NCI-H2171 (cell line): ENCODE measurements at places on chromosomes 6 and 20.

DNA sequence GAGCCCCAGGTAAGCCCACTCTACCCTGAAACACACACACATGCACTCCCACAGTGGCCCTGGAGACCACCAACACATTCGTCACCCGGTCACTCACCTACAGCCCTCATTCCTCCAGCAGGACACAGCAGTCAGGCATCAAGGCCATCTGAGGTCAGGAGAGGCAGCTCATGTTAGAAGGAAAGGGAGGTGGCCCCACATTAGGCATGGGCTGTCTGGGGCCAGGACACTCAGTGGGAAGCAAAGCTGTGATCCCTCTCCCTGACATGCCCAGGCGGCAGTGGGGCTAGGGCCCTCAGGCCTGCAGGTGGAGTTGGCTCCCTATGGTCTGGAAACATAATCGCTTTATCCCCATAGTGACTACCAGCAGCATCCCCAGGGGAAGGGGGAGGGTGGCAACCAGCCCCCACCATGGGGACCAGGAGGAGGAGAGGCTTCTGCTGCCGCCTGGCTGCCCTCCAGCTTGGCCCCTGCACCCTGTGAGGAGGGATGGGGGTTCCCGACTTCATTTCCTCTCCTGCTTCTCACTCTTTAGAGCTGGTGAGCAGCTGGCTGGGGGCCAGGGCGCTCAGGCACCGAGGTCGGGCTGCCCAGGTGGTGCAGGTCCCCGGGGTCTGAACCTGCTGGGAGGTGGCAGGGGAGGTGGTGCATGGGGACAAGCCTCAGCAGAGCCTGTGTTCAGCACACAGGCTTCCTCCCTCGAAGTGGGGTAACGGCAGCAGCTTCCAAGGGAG is 76.6 kb upstream of the CST7 start:
- peak; percentile 100 for DNase-seq

DNA sequence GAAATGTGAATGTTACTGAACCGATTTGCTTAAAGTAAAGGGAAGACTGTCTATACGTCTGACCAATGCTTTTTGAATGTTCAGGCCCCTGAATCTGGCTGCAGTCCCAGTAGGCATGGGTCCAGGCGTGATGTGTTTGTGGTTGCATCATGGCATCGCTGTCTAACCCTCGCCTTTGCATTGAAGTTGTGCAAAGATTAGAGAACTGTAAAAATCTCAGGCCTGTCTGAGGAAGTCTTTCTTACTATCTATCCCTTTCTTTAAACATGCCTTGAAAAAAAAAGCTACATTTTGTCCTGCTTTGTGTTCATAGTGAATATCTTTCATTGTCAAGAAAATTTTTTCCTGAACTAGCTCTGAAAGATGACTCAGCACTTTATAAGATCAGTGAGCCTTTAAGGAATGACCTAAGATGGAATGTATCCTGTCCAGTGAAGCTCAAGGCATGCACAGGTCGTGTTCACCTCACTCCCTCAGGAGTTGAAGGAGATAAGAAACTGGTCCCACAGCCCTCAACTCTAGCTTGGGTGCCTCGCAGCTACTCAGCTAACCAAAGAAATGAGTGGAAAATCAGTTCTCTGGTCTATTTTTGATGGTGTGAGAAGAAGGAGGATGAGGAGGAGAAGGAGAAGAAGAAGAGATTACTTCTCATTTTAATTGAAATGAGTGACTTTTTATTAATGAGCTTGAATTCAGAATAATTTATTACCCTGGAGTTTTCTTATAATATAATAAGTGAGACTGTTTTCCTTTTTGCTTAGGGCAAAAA is 48.6 kb downstream of the TPD52L1 start:
- no peak for DNase-seq

DNA sequence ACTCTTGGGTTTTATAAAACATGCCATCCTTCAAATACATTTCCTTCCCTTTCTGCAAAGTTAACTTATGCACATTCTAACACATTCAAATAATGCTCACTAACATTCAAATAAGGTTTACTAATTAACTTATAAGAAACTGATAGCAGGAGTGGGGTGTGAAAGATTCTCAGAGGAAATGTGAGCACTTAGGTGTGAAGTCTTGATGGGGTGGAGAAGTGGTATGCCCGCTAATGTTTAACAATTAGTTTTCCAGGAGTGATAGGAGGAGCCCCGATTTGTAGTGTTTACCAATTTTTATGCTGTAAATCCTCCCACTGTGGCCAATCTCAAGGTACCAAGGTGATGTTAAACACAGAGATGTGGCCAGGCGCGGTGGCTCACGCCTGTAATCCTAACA is 18.3 kb upstream of the DSN1 start:
- DNase-seq: no peak

DNA sequence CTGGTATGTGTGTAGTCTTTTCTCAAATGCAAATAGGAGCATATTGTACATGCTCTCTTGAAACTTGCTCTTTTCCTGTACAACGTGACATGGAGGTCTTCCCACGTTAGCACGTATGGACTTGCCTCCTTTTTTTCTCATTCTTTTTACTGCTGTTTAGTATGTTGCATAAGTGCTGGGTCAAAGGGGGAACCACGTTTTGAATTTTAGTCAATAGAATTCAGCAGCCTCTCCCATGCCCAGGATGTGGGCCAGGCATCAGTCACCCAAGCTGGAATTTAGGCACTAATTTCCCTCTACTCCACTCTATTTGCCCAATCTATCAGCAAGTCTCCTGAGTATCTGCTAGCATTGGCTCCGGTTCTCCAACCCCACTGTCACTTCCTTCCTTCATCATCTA is 41.5 kb upstream of the RNF24 start:
- DNase-seq: no peak

DNA sequence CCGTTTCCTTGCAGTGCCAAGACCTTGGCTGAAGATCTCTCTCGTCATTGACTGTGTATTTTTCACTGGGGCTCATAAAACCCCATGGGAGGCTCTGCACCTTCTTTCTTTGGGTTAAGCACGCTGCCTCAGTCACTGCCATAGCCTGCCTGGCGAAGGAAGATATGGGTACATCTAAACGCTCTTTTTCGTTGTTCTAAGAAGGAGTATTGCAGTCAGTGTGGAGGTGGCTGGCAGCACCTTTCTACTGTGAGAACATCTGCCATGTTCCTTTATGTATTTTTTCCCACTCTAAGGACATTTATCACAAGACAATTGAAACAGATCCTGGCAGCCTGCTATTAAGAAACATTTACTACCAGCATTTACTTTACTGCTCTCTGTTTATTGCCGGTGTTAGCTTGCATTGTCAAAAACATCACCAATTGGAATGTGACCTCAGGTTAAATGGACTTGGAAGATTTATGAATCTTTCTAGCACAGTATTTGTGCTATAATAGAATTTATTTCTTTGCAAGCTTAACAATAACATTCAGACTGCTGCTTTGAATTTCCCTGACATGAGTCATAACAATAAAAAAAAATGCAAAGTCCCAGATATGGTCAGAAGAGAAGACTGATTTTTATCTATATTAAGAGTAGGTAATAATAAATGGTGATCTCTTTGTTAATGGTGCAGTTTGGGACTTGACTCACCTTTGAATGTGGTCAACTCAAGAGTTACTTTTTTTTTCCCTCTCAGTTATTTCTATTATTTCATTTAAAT is 62.2 kb upstream of the CLDN20 start:
- DNase-seq: no peak

DNA sequence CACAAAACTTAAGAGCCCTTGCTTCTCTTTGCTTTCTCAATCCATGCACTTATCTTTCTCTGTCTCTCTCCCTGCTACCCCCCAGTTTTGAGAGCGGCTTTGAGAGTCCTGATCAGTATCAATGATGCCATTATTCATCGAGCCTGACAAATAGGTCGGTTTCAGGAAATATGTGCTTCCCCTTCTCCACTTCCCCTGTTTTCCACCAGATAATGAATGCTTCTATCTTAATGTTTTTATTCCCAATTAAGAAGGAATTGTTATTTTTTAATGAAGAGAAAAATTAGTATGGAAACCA is 117.7 kb downstream of the KIF13A start:
- no peak for DNase-seq

- no peak for DNase-seq
Measured at GRCh38 chr6:138979365-138979764, 8.7 kb downstream of the REPS1 start.

DNA sequence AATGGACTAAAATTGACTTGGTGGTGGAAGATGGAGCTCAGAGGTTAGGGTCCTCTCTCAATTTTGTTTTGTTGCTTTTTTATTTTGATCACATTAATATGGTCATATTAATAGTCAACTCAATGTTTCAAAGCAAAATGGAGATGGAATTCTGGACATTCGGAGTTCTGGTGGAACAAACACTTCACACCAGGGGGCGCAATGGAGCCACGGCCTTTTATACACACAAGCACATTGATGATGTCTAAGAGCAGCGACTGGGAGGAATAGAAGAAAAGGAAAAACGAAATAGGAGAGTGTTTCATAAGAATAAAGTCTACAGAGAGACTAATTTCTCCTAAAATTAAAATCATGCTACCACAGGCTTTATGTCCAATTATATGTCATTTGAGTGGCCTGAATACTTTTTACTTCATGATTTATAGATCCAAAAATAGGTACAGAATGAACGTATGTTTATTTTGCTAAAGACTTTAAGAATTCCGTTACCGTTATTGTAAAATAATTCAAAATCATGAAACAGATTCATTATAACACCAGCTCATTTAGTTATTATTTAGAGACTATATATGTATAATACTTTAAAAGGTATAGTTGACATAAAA is 197.6 kb upstream of the SASH1 start:
- peak; percentile 62 for DNase-seq

GRCh38 chr6:136952714-136953260 is 30.7 kb downstream of the SLC35D3 start:
- no peak for DNase-seq

- DNase-seq: no peak
Measured at GRCh38 chr6:12543953-12544352, 172.6 kb upstream of the PHACTR1 start.

GRCh38 chr6:37826993-37827392 is 7.5 kb downstream of the ZFAND3 start:
- DNase-seq: no peak

DNA sequence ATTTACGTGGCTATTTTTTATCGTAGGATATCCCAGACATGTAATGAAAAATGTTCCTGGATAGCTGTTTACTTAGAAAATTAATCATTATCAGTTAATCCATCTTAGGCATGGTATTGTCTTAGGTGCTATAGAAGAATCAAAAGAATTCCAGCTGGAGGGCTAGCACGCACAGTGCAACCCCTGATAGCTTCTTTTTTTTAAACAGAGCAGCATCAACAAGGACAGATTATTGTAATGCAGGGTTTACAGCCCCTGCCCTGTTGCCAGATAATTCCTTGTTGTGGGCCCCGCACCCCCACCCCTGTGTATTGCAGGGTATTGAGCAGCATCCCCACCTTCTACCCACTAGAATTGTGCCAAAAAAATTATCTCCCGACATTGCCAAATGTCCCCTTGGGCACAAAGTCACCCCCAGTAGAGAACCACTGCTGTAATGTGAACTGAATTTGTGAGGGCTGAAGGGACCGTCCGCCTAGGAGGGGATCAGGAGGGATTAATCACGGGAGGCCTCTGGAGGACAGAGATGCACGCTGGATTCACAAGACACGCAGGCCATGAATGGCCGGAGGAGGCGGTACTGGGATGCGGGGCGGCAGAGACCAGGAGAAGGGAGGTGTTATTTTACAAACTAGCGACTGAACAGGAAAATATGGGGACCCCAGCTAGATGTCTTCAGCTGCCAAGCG is 174.6 kb downstream of the ZDHHC14 start:
- no peak for DNase-seq

GRCh38 chr6:1525364-1526038 is 84.2 kb upstream of the FOXC1 start:
- no peak for DNase-seq

DNA sequence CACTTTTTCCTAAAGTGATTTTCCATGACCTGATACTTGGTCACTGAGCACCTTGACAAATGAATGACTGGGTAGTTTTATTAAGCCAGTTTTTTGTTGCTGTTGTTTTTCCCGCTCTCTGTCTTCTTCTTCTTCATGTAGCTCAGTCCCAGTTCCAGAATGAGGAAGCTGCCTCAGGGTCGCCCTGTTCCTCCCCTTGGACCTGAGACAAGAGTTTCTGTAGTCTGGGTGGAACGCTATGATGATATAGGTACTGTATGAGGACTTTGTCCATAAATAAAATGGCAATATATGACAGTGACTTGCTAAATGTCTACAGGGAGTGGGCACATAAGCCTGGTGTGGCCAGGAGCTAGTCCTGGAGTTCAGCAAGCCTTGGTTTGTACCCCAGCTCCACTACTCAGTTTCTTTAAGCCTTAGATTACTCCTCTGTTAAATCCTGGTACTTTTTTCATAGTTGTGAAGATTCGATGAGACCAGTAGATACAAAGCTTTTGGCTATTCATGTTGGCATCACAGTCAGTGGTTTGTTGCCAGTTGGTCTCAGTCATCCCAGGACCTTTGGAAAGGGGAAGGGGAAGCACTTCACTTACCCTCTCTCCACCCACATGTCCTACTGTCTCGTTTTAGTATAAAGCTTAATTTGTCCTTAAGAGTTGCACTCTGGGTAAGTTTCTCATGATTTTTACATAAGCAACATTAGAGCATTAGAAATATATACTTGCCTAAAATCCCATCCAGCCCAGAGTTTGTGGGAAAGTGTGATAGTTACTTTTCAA is 11.1 kb upstream of the ADIG start:
- DNase-seq: no peak

GRCh38 chr6:153170511-153170910 is 39.4 kb upstream of the RGS17 start:
- DNase-seq: no peak

GRCh38 chr6:95448208-95448607 is 129.1 kb upstream of the MANEA start:
- no peak for DNase-seq

DNA sequence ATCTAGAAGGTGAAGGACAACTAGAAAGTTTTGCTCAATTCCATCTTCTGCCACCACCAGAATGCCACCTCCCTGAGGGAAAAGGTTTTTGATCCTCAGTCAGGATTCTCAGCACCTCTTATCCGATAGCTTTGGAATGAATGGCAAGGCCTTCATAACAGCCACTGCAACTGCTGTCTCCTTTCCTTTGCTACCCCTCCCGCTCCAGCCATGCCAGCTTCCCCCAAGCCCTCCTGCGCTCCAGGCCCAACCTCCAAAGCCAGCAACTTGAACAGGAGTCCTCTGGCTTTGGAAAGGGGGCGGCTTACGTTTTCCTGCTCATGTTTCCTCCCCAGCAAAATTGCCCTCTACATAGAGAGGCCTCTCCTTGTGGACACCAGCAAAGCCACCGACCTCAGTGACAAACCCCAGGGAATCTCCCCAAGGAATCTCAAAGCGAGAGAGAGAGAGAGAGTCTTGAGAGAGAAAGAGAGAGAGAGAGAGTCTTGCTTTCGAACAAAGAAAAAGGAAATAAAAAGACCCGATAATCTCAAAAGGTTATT is 420 bp upstream of the BTN2A1 start:
- DNase-seq: no peak

DNA sequence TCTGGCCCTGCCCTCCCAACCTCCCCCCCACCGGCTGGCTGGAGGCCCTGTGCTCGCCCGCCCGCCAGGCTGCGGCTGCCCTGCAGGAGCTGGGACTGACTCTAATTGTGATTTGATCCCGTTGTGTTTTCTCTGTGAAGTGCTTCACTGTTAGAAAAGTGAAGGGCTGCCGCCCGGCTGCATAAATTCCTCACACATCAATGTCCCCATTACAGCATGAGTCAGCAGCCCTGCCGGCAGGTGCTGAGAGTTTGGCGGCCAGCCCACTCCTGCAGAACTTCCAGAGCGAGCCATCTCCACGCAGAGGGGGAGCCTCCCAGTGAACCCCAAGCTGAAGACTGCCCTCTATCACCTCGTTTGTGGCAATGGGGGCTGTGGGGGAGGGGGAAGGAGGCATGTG is 137.9 kb downstream of the DLL1 start:
- peak; percentile 86 for DNase-seq
